ENCODE measurements at places on chromosomes 7 and 10.
A peak's percentile ranks its signal among the peaks of the same experiment; 100 is the strongest.

- no peak for DNase-seq
Observed at GRCh38 chr7:115689941-115690340, 340.6 kb downstream of the TFEC start.

GRCh38 chr10:132296666-132297443, 10.9 kb downstream of the STK32C start:
- no peak for DNase-seq

DNA sequence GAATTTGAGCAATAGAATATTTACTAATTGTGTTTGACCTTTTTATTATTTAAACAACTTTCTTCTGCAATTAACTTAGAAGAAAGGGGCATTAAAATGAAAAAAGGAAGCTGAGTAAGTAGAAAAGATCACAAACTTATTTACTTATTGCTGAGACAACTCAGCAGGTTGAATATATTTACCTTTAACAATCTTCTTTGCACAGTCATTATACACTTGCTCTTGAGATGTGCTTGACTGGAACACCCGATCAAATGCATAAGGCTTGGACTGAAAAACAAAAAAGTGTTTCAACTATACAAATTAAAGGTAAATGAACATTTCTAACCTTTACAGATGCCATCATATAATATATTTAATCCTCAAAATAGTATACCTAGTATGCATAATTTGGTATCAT, 7.9 kb downstream of the KIF5B start:
- no peak for DNase-seq

DNA sequence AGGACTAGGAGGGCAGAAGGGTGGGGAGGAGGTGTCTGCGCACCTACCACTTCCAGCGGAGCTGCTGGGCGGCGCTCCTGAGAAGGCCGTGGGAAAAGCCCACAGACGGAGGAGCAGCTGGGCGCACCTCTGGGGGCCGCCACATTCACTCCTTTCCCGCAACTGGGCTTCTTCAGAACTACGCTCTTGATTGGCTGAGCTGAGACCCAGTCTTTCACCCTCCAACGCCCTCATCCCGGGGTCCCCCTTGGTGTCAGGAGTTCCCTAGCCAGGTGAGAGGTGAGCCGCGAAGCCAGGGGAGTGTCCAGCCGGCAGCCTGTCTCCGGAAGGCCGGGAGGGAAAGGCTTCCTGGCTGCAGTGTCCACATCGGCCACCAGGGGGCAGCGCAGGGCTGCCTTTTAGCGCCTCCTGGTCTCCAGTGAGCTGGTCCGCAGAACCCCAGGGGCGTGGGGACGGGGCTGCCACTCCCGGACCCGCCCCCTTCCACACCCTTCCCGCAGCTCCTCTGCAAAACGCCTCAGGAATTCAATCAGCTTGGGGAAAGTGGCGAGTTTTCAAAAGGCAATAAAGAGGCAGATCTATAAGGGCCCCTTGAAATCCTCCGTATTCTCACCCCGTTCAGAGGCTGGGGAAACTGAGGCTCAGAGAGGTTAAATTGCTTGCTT, 98.8 kb downstream of the CHST15 start:
- DNase-seq = peak; percentile 28

DNA sequence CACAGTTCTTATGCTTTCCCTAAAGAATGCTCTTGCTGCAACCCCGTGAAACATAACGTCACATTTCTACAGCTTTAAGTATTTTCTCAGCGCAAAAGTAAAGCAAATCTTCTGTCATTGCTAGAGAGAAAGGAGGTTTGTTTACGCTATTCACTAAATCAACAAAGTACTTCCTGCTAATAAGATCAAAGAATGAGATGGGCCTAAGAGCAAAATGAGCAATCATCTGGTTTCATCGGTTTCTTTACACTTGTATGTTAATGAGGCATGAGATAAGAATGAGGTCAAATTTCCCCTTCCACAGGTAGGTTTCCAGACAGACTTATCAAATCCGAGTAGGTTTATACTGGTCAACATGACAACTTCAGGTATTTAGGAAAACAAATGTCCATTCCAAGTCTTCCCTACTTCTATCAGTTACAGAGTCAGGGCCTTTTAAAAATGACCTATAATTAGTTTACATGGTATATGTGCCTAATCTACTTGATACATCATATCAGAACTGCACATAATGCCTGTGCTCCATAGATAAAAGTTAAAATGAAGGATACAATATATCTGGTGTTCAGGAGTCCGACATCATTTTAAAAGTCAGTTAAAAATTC, 8.4 kb downstream of the USP6NL start:
- DNase-seq = no peak

- no peak for DNase-seq
Observed at GRCh38 chr10:7861509-7862120, 43.3 kb downstream of the TAF3 start.

GRCh38 chr7:144525956-144526355, 122.5 kb upstream of the NOBOX start:
- no peak for DNase-seq

- DNase-seq = no peak
Observed at GRCh38 chr7:916291-916941, 38.1 kb downstream of the ADAP1 start.

DNA sequence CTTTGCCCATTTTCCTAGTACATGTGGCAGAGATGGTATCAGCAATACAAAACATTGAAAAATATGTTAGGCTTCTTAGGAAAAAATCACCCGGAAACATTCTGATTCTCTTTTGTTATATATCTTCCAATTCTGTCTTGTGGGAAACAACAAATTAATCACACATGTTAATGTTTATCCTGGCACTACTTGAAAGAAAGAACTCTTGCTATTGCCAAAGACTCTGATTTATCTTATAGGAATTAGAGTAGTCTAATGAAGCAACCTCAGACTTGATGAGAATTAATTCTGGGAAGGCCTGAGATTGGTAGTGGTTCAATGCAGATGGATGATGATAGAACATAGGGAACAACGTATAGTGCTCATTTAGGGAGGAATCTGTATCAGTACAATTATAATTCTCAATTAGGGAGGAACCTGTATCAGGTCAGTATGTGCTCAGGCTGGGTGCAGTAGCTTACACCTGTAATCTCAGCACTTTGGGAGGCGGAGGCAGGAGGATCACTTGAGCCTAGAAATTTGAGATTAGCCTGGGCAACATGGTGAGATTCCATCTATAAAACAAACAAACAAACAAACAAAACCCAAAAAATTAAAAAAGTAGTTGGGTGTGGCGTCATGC, 50.7 kb downstream of the TAS2R16 start:
- DNase-seq = no peak

DNA sequence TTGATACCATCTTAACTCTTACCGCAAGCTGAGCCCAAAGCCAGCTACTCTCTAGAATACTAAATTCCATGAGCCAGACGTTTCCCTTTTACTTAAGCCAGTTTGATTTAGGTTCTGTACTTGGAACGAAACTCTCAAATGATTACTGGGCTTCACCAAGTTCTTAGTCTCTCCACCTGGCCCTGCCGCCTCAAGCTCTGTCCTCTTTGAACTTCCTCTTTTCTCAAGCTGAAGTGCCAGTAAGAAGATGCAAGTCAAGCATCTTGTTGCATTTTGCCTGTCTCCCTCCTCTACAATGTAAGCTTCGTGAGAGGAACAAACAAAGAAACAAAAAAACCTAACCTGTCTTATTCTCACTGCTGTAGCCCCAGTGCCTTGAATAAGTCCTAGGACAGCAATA, 358.2 kb upstream of the NPVF start:
- no peak for DNase-seq

- no peak for DNase-seq
Observed at GRCh38 chr10:94299417-94299816, 63.3 kb downstream of the NOC3L start.

DNA sequence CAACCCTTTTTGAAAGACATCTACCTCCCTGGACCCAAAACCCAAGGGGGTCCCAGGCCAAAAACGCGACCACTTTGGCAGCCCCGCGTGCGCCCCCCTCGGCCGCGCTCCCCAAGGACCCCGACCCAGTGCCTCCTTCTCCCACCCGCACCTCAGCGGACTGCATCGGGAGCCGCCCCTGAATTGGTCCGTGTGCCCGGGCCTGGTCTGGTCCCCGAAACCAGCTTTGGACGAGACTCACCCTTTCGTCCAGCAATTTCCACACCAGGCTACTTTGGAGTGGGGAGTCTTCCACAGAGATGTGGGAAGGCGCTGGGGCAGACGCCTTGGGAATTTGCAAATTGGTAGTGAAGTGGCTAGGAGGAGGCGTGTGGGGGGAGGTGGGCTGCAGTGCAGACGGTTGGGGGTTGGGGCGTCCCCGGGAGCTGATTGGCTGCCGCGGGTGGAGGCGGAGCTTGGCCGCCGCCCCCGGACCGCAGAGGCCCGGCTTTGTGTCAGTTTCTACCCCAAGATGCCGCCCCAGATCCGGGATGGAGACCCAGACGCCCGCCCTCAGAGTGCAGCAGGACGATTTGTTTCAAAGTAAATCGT, 16.9 kb downstream of the TCAF1 start:
- peak; percentile 49 for DNase-seq

DNA sequence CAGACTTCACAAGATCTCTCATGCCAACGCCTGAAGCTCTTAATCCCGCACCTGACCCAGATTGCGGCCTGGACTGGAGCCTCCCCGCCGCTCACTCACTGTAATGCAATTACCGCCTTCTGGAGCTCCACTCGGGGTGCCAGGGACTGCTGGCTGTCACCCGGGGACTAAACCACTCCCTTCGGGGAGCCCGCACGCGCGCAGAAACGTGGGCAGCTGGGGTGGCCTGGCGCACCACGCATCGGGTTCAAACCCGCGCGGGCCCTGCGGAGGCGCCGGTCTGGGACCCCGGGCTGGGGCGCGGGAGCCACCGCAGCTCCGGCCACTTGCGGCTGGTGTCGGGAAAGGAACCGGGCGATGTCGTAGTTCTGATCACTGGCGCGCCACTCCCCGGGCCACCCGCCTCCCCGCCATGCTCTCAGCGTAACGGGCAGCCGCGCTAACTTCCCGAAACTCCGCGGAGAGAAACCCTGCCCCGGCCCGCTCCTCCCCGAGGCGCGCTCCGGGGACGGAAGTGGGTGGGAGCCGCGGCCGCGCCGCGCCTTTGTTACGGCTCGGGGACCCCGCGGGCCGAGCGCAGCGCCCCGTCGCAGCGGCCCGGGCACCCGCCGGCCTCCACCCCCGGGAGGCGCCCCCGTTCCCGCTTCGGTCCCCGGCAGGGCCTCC, 100.3 kb upstream of the SVIL start:
- DNase-seq = no peak

- DNase-seq = no peak
Observed at GRCh38 chr7:111292026-111292470, 201.1 kb downstream of the LRRN3 start.

- no peak for DNase-seq
Observed at GRCh38 chr7:66894463-66895080, 26.5 kb upstream of the TMEM248 start.

DNA sequence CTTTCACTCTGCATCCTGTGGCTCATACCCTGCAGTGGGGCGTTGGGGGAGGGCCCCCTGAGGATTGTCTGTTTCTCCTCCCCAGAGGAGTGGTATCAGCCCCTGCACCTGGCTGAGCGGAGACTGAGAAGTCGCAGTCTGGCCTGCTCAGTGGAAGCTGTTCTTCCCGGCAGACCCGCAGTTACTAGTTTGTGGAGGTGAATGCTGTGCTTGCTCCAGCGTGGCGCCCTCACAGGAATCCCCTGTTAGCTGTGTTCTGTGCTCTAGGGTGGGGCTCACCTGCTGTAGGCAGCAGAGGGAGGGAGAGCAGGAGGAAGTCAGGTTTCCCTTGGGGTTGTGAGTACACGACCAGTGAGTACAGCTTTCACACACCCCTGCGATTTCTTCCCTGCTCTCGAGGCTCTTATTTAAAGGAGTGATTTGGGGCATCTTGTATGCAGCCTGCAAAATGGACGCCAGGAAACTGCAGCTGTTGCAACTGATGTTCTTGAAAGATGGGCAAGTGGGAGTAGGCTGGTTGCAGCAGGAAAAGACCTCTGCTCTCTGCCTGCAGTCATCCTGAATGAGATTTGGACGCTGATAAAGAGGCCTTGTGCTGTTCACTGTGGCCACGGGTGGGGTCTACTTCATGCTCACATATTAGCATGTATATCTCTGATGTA, 66.4 kb downstream of the HK1 start:
- DNase-seq = peak; percentile 16

GRCh38 chr10:61135276-61135721, 191.3 kb upstream of the RHOBTB1 start:
- no peak for DNase-seq

DNA sequence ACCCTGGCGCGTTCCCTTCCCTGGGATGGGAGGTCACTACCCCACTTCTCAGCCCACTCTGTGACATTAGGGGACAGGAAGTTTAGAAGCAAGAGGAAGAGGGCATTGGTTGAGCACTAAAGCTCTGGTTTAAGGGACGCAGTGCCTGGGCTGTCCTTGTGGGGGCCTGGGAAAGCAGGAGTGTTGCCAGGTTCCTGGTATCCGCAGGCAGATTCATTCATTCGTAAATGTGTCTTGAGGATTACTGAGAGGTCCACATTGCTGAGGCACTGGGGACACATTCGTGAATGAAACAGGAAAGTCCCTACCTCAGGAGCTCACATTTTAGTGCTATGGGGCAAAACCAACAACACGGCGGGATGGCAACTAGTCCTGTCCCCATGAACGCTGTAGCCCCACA, 69.4 kb downstream of the COL13A1 start:
- DNase-seq = no peak

- DNase-seq = no peak
Observed at GRCh38 chr7:127337581-127337980, 54.9 kb downstream of the ZNF800 start.

- peak; percentile 4 for DNase-seq
Observed at GRCh38 chr7:28144266-28144665, 36.3 kb downstream of the JAZF1 start.

DNA sequence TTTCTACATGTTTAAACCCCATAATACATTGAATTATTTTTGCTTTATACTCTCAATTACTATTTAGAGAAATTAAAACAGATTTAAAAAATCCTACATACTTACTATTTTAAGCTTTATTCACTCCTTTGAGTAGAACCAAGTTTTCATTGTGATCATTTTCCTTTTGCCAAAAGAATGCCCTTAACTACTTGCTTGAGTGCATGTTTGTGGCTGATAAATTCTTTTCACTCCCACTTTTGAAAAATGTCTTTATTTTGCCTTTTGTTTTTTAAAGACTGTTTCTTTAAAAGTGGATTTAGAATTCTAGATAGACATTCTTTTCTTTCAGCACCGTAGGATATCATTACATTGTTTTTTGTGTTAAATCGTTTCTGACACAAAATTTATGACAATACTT, 22.3 kb upstream of the AGR3 start:
- no peak for DNase-seq

DNA sequence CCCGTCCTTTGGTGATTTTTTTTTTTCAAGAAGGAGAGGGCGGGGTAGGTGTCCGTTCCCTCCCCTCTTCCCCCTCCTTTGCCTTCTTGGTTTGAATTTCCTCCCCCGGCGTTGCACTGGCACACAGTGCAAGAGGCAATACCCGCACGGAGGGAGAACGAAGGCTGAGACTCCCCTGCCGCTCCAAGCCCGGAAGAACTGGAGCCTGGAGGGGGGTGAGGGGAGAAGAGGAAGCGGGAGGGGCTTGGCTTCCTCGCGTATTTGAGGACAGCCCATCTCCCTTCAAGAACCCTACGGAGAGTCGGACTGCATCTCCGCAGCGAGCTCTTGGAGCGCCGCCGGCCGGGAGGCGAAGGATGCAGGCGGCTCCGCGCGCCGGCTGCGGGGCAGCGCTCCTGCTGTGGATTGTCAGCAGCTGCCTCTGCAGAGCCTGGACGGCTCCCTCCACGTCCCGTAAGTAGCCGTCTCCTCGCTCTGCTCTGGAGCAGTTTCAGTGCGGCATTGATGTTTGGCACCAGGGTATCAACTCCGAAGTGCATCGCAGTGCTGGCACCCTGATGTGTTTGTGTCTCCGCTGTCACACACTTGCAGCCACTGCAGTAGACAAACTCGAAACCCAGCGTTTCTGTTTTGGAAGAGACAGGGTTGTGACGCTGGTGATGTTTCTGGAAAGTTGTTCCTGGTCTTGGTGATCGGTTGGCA, at the start of gene CNTNAP2:
TSS of gene CNTNAP2 (plus strand) at position 281 of the 702 bp plus-strand sequence. CDS start at position 357, 76 bp downstream.
- peak; percentile 16 for DNase-seq
